ENCODE measurements at places on chromosomes 7 and 10. TPM values are rescaled to one million over a fixed set of nuclear protein-coding genes. Genes with fewer than 3 reads are reported as not detected.
A peak's percentile ranks its signal among the peaks of the same experiment; 100 is the strongest.

DNA sequence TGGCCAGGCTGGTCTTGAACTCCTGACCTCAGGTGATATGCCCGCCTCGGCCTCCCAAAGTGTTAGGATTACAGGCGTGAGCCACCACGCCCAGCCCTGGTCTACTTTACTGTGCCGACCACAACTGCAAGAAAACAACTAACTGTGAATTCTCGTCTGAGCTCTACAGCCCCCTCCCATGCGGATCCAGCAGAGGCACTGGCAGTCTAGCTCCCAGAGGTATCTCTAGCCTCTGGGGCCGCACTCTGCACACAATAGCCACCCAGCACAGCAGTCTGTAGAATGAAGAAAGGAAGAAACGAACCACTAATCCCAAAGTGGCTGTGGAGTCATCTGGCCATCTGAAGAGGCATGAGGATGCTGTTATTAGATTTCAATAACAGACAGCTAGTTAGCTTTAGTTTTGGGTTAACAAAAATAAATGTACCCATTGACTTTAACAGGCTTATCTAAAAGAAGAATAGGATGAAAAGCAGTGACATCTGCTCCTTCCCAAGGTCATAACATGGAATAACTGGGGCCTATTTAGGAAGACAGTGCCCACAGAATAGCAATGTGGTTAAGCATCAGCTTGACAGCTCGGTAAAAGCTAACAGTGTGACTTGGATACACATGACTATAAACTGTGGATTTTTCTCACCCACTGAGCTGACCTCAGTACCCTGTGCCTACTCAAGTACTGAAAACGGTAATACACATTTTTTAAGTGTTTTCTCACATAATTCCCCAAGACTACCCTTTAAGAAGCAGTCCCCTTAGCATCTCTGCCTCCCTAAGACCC, 131.9 kb downstream of the TNS3 start:
- DNase-seq, result no peak

DNA sequence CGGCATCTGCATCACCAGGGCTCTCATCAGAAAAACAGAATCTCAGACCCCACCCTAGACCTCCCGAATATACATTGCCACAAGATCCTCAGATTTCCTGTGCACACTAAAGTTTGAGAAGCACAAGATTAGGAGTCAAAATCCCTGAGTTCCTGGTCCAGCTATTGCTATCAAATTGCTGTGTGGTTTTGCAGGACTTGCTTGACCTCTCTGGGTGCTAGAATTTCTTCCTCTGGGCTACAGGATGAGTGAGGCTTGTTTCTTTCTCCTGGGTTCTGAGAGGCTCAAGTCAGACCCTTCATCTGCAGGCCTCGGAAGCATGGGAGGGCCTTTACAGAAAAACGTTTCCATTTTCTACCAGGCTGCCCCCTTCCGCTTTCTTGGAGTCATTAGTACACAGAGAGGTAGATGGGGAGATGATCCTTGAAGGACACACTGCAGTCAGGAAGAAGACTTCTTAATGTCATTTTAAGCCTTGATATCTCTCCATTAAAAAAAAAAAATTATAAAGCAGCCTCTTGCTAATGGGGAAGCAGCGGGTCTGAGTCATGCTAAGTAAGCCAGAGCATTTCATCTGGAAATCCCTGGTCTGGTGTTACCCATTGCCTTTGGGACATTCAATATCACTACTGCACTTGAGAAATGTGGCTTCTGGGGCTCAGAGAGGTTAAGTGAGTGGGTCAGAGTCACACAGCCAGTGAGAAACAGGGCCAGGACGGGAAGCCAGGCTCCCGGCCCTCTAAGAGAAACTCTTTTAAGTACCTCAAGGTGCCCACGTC, 173.5 kb downstream of the KCNMA1 start:
- DNase-seq, result no peak

GRCh38 chr10:31704195-31704594, 224.4 kb downstream of the ARHGAP12 start:
- DNase-seq, result no peak

DNA sequence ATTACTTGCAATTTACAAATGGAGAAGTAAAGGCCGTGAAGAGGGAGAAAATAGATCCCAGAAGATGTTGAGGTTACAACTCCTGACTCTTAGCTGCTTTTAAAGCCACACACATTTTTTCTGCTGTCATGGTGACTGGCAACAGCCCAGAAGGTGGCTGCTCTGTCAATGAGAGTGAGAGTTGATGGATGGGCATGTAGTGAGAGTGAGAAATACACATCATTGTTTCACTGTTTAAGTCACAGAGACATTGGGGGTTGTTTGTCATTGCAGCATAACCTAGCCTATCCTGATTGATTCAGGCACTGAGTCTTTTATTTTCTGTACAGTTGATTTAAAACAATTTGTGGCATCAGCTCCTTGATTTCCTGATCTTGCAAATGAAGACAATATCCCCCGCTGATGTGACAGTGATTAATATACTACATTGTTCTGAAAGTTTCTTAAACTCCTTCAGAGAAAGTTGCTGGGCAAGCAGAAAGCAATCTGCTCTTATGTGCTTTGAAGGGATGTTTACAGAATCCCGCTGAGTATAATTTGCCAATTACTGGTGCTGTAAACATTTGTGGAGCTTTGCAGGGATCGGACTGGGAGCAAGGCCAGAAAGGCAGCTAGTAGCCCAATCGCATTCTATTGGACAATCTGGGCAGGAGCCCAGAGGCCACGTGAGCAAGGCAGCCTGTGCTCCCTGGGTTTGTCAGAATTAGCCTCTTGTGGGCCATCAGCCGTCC, 229.6 kb downstream of the PRPF18 start:
- peak; percentile 88 for DNase-seq

DNA sequence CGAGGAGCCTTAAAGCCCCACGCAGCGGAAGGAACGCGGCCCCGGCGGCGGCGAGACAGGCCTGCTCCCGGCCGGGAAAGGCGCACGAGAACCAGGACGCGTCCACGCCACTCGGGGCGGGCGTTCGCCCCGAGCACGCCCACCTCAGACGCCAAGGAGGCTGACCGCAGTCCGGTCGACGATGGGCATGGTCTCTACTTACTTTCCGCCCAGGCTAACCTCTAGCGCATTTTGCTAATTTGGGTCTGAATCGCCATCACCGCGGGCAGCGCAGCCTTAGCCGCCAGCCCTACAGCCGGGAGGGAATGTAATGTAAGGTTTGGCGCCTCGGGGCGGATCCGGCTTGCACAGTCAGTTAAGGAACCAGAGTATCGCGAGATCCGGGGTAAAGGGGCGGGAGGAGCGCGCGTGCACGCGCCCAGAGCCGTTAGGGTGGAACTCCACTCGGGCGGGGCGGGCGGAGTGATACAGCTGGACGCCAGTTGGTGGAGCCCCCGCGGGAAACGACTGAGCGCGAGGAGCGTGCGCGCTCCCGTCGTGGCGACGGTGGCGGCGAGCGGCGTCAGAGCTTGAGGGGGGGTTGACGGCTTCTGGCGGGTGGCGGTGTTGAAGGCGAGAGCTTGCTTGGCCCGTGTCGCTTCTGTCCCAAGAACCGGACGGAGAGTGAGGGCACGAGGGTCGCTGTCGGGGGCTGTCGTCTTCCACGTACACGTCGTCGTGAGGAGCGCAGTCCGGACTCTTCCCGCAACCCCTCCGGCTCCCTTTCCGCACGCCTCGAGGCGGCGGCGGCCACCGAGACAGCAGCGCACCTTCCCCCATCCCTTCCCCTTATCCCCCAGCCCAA, at the start of gene LUC7L2:
Gene LUC7L2 (plus strand): TSS at position 529 of the 844 bp plus-strand sequence. CDS start 368 bp downstream, outside the sequence.
- DNase-seq, result peak; percentile 100

GRCh38 chr7:67267914-67268313, 271.3 kb downstream of the TYW1 start:
- no peak for DNase-seq

DNA sequence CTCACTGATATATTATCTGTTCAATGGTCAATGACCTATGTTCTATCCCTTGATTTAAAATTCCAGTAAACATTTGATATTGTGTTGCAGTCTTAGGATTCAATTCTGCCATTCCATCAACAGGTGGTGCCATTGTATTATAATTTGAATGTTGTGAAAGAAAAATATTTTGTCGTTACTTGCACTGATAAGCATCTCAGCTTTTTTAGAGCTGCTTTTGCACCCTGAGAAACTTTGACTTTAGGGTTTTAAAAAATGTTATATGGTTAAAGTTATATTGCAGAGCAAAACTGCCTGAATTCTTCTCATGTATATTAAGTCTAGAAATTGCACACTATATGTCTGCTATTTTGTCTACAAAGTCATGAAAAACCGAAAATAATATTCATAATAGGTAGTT, 18.8 kb upstream of the MINDY3 start:
- peak; percentile 52 for DNase-seq

DNA sequence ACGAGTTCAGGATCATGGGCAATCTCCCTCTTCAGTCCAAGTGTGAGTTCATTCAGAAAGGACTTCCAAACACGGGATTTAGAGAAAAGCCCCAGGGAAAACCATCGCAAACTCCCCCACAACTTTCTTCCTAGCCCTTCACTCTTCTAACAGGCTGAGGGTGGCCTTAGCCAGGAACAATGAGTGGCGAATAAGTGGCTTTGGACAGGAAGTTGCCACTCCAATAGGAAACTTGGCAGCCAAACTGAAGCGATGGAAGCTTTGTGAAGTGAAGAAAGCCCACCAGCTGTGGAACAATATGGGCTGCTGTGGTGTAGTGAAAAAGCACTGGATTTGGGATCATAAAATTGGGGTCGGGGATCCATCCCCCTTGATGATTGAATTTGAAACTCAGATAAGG, 193.2 kb downstream of the TEX36 start:
- peak; percentile 38 for DNase-seq

GRCh38 chr10:110368002-110368401, 63.3 kb upstream of the SMNDC1 start:
- no peak for DNase-seq

- no peak for DNase-seq
These were observed 75.2 kb upstream of the LAMB4 start for GRCh38 chr7:108205311-108205710.

DNA sequence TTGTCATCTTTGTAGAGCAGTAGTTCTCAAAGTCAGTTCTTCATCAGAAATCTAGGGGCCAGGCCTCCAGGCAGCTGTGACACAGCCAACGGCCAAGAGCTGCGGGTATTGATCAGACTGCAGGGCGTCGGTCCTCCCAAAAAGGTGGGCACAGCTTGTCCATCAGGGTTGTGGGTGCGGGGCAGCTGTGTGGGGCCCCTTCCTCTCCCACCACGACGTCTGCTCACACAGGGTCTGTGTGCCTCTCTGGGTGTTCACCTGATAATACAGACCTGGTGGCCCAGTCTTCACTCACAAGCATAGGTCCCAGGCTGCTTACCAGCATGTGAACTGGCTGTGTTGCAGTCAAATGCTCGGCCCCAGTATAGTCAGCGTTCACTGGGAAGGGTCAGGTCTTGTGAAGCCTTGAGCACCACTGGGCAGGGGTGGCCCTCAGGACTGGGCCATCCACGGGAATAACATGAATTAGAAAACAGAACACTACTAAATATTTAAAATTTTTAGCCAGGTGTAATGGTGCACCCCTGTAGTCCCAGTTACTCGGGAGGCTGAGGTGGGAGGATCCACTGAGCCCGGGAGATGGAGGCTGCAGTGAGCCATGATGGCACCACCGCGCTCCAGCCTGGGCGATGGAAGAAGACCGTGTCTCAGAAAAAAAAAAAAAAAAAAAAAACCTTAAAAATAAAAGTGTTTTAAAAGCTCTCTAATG, 102.8 kb upstream of the DIP2C start:
- peak; percentile 23 for DNase-seq

DNA sequence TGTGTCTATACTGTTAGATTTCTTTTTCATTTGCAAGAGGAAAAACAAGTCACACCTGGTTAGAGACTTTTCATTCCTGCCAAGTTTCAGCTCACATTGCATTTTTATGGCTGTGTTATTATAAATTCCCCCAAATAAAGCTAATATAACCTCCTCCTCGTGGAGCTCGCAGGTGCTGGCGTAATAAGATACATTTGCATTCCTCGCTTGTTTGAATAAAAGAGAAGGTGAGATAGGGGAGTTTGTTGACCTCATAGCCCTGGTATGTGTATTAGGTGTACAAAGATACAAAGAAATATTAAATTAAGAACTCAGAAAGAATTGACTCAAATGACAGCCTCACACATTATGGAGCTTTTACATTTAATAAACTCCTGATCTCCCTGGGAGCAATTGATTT, 257.7 kb upstream of the SP8 start:
- DNase-seq, result no peak

The UTF1 gene
- not detected for total RNA-seq

The FAM25G gene
- total RNA-seq, result not detected

The ANKRD2 gene
- total RNA-seq, result not detected

The MAP3K8 gene
- 14.6 TPM for total RNA-seq

The ZNF239 gene
- 5.2 TPM for total RNA-seq

The MCU gene
- total RNA-seq, result 33.9 TPM

The TAF3 gene
- total RNA-seq, result 3.7 TPM

All from stomach (tissue), 19 donors.